B cell (primary cell): ENCODE measurements at places on chromosomes 4 and X. TPM values are rescaled to one million over a fixed set of nuclear protein-coding genes. Genes with fewer than 3 reads are reported as not detected.
A peak's percentile ranks its signal among the peaks of the same experiment; 100 is the strongest.

- DNase-seq: no peak
Measured at GRCh38 chr4:169159624-169160171, 111.1 kb downstream of the SH3RF1 start.

DNA sequence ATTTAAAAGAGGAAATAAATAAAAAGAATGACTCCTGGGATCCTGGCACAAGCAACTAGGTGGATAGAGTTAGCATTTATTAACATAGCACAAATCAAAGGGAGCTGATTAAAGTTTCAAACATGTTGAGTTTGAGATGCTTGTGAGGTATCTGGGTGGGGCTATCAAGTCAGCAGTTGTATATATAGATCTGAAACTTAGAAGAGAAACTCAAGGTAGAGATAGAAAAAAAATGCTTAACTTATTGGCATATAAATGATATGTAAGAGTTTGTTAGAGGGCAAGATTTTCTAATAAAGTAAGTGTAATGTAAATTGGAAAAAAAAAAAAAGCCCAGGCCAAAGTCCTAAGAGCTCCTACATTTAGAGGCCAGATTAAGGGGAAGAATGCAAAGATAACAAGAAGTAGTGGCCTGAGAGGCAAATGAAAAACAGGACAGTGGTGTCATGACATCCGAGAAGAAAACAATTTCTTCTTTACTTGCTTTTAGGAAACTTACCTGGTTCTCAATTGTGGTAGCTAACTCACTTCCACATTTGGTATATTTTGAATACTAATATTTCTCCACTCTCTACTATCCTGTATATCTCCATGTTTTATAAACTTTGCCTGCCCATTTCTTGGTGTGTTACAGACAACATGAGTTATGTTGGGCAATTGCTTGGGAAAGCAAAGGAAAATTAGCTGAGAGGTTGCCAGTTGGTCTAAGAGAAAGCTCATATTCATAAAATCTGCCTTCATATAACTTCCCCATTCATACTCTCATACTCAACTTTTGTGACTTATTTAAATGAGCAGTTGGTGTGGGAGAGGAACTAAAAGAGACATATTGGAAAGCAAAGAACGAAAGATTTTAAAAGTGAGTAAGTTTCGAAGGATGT lies 169.2 kb downstream of the PARM1 start:
- DNase-seq: peak; percentile 59

- DNase-seq: no peak
Measured at GRCh38 chrX:16559206-16559619, 90.7 kb upstream of the S100G start.

- DNase-seq: no peak
Measured at GRCh38 chr4:152394791-152395190, 141.1 kb downstream of the FBXW7 start.

PACRGL gene
- 5.3 and 7.5 TPM in 2 replicates for polyA plus RNA-seq

GPR34 gene
- 0.21 TPM in 1 of 2 replicates, not detected in the other for polyA plus RNA-seq

DNA sequence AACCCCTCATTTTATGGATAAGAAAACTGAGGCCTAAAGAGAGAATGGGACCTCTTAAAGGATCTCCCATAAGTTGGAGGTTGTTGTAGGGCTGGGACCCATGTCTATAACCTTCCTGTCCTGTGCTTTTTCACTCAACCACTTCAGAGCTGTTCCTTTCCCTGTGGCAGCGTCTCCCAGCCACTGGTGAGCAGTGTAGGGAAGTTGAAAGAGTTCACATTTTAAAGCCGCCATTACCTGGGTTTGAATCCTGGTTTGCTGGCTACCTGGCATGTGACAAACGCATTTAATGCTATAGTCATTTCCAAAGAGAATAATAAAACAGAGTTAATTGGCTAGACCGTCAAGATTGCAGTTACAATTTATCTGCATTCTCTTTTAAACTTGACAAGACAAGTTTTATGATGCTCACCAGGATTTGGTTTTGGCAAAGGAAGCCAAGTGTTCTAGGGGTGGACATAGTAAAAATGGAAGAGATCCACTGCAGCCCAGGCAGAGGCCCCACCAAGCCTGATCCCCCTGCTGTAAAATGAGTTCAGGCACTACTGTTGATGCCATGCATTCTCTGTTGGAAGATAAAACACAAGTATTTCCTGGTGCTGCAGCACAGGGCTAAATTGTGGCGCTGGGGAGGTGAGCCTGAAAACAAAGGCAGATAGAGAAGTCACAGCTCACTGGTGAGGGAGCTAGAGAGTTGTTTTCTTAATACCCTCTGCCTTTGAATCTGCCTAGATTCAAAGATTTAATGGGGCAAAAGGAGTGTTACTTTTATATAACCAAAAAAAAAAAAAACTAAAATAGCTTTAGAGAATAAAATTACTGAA lies 218.7 kb downstream of the NWD2 start:
- no peak for DNase-seq

SLC10A4 gene
- 0.07 and 0.14 TPM in 2 replicates for polyA plus RNA-seq

- DNase-seq: no peak
Measured at GRCh38 chrX:2654436-2655340, 36.4 kb upstream of the CD99 start.

- DNase-seq: no peak
Measured at GRCh38 chr4:140346136-140346535, 27.3 kb upstream of the SCOC start.

- no peak for DNase-seq
Measured at GRCh38 chr4:55765070-55765469, 54.5 kb upstream of the EXOC1L start.

DNA sequence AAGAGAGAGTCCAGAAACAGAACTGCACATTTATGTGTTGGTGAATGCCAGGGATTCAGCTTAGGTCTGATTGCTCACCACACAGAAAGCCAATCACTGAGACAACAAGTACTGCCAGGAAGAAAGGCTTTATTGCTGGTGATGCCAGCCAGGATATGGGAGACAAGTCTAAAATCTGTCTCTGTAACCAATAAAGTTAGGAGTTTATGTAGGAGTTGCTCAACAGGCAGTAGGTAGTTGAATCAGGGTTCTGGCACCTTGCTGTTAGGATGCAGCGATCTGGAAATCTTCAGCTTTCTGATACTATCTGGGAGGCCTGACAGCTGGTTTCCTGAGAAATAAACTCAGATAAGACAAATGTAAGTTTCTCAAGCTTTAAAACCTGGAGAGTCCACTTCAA lies 120.2 kb upstream of the ENPP6 start:
- DNase-seq: no peak

CTAG1A gene
- polyA plus RNA-seq: not detected in 2 replicates

DNA sequence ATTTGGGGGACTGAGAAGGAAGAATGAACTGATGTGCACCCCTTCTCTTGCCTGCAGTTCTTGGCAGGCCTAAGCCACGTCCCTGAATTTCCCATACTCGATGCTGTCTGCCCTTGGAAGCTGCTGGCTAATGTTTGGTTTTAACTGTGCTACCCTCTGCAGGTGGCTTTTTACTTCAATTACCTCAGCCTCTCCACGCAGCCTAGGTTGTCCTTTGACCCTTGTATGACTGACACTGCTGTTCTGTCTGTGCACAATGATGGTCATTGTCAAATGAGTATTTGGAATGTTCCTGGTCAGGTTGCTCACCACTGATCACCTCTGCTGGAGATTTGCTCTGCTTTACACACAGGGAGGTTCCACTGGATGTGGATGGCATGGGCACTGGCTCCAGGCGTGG lies 137.1 kb downstream of the ZNF518B start:
- no peak for DNase-seq

DNA sequence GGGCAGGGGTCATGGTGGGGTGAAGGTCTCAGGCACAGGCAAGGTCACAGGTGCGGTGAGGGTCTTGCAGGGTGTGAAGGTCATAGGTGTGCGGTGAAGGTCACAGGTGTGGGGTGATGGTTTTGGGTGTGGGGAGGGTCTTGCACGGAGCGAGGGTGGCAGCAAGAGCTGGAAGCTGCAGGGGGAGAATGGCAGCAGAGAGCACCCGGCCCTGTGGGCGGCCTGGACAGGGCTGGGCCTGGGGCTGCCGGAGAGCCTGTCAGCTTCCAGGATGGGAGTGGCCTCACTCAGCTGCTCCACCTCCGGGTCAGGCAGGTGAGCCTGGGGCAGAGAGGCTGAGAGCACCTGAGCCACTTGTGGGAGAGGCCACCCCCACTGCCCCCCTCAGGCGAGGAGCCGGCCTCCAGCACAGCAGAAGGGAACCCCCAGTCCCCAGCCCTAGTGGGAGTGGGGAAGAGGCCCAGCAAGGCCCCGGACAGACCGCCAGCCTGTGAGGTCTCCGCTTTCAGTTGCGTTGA lies 1.5 kb downstream of the MSANTD1 start:
- DNase-seq: no peak

GRCh38 chr4:180950377-180950776 lies 1292.8 kb upstream of the TENM3 start:
- DNase-seq: no peak

DNA sequence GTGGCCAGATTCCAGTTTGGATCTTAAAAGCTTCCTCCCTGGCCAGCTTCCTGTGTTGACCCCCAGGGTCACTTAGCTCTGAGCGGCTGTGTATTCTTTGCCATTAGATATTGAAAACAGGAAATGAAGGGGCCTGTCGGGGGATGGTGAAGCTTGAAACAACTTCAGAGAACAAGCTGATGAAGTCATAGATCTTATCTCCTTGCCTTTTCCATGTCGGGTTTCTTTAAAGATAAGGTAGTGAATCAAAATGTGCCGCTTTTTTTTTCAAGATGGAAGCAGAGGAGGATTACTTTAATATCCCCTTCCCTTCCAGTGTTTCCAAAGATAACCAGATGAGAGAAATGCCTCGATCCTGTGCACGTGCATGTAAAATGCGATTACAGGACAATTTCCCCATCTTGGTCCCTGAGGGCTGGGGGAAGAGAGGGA lies 508.5 kb downstream of the MID1IP1 start:
- no peak for DNase-seq

DNA sequence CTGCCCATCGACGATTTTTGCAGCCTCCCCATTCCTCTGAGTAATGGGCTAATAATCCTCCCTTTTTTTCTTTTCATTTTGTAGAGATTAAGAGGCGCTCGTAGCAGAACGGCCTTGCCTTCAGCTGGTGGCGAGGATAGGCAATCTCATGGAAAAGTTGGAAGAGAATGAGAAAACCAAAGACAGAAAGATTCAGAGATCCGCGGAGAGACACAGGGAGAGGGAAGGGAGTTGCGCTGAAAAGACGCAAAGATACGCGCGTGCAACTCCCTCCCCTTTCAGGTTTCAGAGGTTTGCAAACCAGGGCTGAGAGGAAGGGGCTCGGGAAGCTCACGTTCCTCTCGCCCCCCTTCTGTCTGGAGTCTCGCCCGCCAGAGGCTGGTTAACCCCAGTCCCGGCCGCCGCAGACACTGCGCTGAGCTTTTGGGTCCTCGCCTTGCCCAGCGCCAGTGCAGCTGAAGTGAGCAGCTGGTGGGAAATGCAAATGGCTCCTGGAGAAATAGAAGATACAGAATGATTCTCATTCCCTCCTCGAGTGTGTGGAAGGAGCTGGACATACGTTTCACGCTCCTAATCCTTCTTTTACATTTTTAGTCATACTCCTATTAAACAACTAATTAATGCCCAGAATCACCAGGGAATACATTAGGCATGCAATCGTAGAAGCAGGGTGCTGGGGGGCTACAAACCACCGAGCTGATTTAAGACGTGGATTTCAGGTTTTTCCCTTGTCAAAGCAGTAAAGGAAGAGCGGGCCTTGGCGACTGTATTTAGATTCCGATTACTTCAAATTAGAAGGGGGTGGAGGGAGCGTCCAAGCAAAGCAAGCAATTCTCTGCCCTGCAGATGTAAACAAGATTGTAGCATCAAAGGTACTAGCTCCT lies 16.6 kb upstream of the PITX2 start:
- no peak for DNase-seq

TCEAL7 gene
- not detected in 2 replicates for polyA plus RNA-seq

GRCh38 chr4:8227771-8228318 lies 28.8 kb downstream of the SH3TC1 start:
- DNase-seq: no peak
